Activated CD4-positive, alpha-beta T cell treated with anti-CD3 and anti-CD28 coated beads, Interleukin-2, amount 50 U/mL, for 1 hour (primary cell): ENCODE measurements at places on chromosomes 12 and 14.

GRCh38 chr12:108930155-108930554 lies 50.3 kb downstream of the DAO start:
- no peak for DNase-seq

GRCh38 chr12:129873111-129873832 lies 30.6 kb downstream of the TMEM132D start:
- DNase-seq, result no peak

- DNase-seq, result no peak
Measured at GRCh38 chr14:31541702-31542101, 19.5 kb upstream of the NUBPL start.

DNA sequence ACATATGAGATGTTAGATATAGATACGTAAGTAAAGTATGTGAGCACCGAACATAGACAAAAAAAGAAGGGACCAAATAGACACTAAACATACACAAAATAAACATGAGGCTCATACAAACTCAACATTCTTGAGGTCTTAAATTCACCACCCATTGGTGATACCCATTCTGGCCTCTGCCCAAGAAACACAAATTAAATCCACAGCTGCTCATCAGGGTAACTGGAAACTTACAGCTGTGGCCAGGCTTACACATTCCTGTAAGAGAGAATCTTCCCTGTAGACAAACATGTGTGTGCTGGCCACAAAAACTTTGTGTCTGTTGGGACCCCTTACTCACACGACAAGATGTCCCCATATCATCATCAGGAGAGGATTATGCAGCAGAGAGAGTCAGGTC lies 22.4 kb downstream of the MAGOHB start:
- no peak for DNase-seq

DNA sequence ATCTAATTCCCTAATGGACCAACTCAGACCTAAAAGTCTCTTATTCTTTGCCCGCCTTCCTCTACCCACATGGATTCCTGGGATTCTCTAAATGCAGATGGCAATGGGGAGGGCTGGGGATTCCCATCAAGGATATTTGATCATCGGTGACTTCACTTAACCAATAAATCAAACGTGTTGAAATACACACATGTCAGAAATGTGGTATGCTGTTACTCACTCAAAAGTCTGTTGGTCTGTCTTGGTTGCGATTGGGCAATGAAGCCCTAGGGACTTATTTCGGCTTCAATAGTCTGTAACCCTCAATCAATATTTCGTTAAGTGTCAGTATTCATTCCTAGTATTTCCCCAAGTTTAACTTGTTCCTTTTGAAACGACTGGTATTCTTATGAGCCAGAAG lies 117.2 kb upstream of the DIO3 start:
- DNase-seq, result no peak

- DNase-seq, result no peak
Measured at GRCh38 chr12:45475594-45475993, 253.9 kb upstream of the ARID2 start.

DNA sequence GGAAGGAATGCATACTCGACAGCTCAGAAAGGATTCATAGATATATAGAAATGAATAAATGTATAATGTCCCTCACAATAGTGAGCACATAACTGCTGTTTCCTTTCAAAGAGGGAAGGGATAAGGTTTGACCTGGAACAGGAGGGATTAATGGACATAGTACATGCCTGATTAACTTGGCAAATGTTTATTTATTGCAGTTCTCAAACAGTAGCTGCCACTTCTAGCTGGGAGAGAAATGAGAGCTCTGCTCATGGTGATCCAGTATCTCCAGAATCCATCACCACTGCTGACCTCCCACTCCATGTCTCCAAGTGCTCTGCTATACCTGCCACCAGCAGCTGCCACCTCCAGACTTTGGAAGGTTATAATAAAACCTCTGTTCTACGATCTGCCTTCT lies 108.1 kb downstream of the LRIG3 start:
- no peak for DNase-seq

DNA sequence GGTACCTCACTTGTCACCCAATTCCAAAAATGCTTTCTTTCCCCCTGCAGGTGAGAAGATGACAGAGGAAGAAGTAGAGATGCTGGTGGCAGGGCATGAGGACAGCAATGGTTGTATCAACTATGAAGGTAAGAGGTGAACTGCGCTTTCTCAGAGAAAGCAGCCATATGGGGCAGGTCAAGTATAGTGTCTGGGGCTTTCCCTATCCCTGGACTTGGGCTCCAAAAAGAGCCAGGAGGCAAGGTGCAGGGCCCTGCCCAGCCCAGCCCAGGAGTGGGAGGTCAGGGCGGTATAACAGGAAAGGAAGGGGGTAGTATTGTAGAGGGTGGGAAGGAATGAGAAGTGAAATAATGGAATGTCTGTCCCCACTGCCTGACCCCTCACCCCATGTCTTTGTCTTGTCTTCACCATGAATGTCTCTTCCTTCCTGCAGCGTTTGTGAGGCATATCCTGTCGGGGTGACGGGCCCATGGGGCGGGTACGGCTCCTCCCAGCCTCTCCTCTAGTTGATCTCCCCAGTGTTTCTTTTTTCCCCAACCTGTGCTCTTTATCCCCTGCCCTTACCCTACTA lies 2.1 kb downstream of the MYL6 start:
- peak; percentile 66 for DNase-seq

- no peak for DNase-seq
Measured at GRCh38 chr12:117489671-117490070, 128.2 kb upstream of the NOS1 start.

- DNase-seq, result peak; percentile 48
Measured at GRCh38 chr14:51093371-51094281, 1.3 kb downstream of the TRIM9 start.

DNA sequence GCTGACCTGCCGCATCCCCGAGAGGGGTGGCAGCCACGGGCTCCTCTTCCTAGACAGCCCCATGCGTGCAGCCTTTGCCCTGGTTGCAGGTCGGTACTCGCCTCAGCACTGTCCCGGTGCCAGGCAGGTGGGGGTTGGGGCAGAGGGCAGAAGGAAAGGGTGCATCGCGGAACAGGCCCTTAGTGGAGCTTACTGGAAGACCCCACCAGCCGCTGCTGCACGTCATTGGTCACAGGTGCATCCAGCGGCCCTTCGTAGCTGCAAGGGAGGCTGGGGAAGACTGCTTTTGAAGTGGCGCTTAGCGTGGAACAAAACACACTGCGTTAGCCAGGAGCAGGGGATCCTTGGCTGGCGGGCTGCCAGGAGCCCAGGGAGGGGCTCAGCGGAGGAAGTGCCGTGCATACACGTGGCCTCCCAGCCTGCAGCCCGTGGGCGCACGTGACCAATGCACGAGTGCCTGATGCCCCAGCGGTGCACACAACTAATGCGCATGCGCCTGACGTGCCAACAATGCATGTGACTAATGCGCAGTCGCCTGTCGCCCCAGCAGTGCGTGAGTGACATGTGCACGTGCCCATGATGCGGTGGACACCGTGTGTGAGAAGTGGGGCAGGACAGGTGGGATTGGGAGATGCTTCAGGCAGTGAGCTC lies 5.0 kb upstream of the EP400 start:
- DNase-seq, result no peak

- DNase-seq, result no peak
Measured at GRCh38 chr14:77682158-77682553, 25.7 kb downstream of the ALKBH1 start.

- DNase-seq, result no peak
Measured at GRCh38 chr14:102883089-102883541, 39.3 kb upstream of the AMN start.

GRCh38 chr12:108649669-108650068 lies 16.0 kb upstream of the SELPLG start:
- DNase-seq, result no peak

DNA sequence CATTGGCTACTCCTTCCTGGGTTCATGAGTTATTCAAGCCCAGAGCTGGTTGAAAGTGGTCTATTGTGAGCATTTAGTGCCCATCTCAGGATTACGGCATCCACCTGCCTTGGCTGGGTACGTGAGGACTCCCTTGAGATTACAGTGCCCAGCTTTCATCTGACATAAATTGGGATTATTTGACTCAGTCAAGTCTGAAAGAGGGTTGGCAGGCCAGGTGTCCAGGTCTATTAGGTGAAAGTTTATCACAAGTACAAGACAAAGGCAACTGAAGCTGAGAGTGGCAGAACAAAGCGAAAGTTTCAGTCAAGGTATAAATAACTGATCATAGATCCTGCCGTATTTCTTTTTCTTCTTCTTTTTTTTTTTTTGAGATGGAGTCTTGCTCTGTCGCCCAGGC lies 84.6 kb upstream of the ATF7IP start:
- no peak for DNase-seq

GRCh38 chr12:85279449-85280164 lies 413 bp upstream of the ALX1 start:
- no peak for DNase-seq

GRCh38 chr12:117059156-117059555 lies 40.1 kb downstream of the TESC start:
- no peak for DNase-seq

DNA sequence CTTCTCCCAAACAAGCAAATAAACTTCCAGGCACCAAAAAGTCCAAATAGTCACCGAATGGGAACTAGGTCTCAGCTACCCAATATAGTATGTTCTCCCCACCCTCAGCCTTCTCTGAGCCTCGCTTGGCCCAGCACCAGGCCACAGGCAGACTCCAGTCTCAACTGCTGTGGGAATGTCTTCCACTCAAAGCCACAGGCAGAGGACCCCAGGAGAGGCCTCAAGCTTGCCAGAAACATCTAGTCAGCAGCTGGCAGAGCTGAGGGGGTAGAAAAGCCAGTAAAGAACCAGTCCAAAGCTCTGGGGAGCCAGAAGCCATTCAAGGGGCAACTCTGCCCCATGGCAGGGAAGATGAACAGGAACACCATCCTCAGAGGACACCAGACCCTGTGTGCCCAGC lies 41.8 kb downstream of the FMNL3 start:
- DNase-seq, result no peak

- DNase-seq, result no peak
Measured at GRCh38 chr14:53386362-53386761, 233.2 kb upstream of the DDHD1 start.

DNA sequence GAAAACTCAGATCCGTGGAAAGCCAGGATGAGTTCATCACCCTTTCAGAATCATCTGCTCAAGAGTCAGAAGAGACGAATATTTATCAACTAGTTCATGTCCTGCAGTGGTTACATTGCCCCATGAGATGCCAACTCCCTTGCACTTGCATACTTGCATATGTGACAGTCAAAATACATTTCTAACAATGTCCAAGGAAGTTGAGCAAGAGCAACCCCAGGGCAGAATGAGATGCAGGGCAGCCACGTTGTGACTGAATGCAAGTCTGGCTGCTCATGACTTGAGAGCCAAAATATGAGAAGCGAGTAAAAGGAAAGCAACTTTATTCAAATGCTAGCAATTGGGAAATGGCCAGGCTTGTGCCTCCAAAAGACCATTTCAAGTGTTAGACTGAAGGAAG lies 23.6 kb upstream of the UTP20 start:
- no peak for DNase-seq

DNA sequence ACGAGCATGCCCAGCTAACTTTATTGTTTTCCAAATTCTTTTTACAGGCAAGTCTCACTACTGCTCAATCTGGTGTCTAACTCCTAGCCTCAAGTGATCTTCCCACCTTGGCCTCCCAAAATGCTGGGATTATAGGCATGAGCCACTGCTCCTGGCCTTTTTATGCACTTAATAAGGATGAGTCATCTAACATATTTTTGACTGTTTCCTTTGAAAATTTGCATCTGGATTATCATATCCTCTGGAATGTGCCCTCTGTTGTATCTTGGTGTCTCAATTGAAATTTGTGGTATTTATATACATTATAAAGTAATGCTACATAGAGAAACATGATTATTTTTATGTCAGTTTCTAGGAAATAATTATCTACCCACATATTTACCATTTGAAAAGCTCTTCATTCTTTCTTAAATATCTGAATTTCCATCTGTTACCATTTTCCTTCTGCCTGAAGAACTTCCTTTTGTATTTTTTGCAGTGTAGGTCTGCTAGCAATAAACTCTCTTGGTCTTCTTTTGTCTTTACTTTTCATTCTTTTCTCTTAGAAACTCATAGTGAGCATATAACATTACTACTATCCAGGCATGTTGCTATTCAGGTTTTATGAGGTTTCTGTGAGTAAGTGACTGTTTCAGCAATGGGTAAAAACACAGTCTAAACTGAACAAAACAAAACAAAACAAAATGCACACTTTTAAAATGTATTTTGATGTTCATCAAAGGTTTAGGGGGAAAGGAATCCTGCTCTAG lies 52.8 kb upstream of the CNOT2 start:
- no peak for DNase-seq

DNA sequence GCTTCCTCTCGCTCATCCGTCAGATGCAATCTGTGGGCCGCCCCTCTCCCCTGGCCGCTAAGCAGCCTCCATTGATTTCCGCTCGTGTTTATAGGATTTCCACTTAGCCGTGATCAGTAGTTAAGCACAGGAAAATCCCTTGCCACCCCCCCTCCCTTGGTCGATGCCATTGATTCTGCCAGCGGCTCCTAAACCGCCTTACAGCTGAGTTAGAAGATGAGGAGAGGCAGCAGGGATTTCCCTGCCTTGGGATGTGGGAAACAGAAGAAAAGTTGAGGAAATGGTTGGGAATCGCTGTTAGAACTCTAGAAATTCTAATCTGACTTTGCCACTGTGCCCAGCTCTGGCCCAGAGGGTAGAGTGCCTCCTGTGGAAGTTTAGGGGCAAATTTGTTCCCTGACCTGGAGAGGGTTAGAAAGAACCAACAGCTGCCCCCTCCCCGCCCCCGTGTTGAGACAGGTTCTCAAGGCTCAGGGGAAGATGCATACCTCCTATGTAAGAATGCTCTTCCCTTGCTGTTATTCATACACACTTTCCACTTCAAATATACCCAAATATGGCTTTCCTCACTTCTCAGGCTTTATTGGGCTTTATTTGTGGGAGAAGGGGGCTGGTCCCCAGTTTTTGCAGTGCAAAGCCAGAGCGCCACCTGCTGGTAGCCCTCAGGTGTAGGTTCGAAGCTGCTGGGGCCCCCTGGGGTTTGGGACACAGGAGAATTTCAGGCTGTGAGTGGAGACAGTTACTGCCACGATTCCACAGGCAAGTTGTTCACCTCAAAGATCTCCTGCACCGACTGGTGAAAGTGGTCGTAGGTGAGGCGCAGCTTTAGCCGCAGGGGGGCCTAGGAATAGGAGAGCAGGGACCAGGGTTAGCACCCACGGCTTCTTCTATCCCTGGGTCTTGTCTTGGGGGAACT lies 3.2 kb downstream of the THTPA start:
- peak; percentile 74 for DNase-seq

- DNase-seq, result no peak
Measured at GRCh38 chr12:104653730-104654664, 197.2 kb downstream of the CHST11 start.

GRCh38 chr12:26465419-26466097 lies 270.2 kb downstream of the SSPN start:
- no peak for DNase-seq

GRCh38 chr12:6104842-6105241 lies 19.6 kb downstream of the VWF start:
- DNase-seq, result no peak

GRCh38 chr14:36724162-36724561 lies 62.5 kb downstream of the PAX9 start:
- no peak for DNase-seq

DNA sequence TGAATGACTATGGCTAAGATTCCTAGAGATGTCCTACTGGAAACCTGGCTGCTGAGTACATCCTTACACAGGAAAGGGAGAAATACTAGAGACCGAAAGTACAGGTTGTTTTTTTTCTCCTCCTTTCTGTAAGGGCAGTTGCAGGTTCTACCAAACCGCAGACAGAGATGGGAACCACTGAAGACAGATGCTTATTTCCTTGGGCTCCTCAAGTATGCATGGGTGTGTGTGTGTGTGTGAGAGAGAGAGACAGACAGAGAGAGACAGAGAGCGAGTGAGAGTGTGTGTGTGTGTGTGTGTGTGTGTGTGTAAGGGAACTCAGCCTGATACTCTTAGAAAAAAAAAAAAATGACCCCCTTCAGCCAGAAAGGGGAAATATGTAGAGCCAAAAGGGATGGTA lies 42.5 kb downstream of the MAP4K5 start:
- no peak for DNase-seq
